ENCODE measurements at places on chromosomes 13 and 19.

GRCh38 chr13:43307921-43308433 lies 284.6 kb downstream of the DNAJC15 start:
- no peak for DNase-seq

- DNase-seq: no peak
These were observed 8.8 kb downstream of the TPT1 start for GRCh38 chr13:45332036-45332830.

DNA sequence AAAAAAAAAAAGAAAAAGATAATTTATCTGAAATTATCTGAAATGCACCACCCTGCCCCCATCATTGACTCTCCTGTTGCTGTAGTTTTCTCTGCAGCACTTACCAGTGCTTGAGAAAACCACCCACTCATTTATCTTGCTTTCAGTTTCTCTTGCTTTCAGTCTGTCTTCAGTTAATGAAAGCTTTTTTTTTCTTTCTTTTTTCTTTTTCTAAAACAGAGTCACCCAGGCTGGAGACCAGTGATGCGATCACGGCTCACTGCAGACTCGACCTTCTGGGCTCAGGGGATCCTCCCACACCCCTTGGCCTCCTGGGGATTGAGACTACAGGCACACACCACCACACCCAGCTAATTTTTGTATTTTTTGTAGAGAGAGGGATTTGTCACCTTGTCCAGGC lies 4.3 kb upstream of the ACP5 start:
- DNase-seq: no peak

DNA sequence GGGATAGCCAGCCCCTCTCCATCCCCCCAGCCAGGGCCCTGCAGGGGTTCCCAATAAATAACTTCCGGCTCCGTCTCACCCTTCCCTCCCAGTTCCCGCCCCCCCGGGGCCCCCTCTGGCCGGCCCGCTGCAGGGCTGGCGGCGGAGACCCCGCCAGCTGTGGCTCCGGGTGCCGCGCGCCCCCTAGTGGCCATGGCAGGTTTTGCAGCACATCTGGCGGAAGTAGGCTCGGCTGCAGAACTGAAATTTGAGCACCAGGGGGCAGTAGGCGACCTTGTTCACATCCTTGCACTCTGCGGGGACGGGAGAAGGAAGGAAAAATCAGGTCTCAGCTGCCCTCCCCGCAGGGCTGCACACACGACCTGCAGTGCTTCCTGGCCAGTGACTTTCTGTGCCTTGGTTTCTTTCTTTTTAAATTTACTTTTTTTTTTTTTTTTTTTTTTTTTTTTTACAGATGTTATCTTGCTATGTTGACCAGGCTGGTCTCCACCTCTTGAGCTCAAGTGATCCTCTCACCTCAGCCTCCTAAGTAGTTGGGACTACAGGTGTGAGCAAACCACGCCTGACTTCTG lies 3.6 kb upstream of the MYO1F start:
- no peak for DNase-seq

- DNase-seq: no peak
These were observed 103.9 kb downstream of the GGACT start for GRCh38 chr13:100484702-100485101.

DNA sequence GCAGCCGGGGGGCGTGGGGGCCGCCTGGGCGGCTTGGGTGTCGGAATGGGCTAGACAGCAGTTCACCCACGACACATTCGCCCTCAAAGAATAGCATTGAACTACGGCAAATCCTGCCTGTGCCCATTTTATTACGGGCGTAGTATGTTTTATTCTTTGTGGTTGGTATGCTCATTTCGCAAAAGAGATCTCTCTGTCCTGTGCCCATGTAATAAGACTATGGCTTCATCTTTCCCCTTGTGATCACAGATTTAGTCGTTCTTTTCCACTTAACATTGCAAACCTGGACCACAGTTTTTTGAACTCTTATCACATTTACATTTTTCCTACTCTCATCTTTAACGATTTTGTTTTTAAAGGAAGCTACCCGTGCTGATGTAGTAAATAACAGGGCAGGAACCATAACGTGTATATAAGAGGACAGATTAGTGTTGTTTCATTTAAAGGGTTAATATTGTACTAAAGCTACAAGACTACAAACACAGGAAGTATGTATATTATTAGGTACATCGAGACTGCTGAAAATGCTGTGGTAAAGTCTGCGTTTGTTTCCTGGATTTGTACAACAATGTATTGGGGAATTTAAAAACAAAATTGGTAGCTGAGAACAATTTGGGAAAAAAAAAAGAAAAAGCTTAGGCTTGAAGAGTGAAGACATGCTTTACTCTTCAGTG lies 3.2 kb upstream of the MYCBP2 start:
- DNase-seq: no peak

- DNase-seq: no peak
These were observed 10.0 kb upstream of the NDUFS7 start for GRCh38 chr19:1373534-1374249.

DNA sequence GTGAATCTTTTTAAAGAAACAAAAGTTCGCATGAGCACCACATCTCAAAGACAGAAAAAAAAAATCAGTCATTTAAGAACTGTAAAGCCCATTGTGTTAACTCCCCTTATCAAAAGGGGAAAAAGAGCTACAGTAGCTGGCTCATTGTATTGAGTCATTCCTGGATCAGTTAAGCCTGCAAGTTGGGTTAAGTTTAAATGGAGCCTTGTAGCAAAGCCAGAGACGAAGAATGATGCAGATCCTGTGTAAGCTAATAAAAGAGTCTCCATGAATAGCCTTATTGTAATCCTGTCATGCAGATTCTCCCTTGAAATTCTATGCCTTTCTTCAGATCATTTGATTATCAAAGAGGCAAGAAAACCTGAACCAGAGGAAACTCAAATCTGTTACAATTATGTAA lies 83.8 kb downstream of the CRYL1 start:
- DNase-seq: no peak

DNA sequence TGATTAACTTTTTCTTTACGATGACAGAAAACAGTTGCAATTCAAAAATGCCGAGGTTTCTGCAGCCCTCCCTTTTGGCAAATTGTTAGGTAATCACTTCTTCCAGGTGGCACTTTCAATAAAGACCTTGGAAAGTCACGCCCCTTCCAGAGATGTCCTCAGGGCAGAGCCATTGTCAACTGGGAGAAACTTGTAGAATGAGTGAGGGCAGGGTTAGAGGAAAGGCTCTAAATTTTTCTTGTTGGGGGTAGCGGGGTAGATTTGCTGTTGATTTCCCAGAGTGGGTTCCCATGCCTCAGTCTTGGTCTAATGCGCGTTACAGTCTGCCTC lies 421.1 kb downstream of the FGF9 start:
- DNase-seq: no peak

DNA sequence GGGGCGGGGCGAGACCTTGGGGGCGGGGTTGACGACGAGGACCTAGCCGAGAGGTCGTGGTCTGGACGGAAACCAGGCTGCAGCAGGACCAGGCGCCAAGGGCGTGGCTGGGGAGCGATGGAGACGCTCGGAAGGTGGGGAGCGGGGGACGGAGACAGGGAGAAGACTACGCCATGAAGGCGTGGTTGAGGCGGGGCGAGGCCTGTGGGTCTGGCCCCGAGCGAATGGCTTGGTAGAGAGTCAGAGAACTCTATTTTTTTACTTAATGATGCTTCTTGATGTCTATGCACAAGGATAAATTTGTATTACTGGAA lies 674 bp upstream of the FBXL12 start:
- no peak for DNase-seq

DNA sequence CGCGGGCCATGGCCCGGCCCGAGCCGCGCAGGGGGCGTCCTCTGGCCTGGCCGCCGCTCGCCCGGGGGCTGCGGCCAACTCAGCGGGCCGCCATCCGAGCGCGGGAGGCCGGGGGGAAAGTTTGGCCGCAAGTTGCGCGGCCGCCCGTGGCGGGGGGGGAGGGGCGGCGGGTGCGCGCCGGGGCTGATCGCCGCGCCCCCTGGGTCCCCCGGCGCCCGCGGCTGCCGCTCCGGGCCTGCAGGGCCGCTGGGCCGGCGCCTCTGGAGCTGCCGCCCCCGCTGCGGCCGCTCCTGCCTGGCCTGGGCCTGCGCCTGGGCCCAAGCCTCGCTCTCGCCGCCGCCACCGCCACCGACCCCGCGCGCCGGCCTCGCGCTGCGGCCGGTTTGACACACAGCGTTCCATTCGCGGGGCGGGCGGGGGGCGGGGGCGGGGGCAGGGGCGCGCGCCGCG lies at the start of gene NR2F6:
TSS of gene NR2F6 (minus strand) at position 385 of the 450 bp plus-strand sequence. CDS start 699 bp downstream, outside the sequence.
- no peak for DNase-seq

GRCh38 chr19:35090506-35091214 lies 25.0 kb upstream of the FXYD3 start:
- peak; percentile 43 for DNase-seq

- no peak for DNase-seq
These were observed at the start of gene SLC15A1 for GRCh38 chr13:98752467-98753290. Gene SLC15A1, minus strand, starts transcription at chr13:98752672. Its CDS starts 74 bp downstream, at chr13:98752598.

DNA sequence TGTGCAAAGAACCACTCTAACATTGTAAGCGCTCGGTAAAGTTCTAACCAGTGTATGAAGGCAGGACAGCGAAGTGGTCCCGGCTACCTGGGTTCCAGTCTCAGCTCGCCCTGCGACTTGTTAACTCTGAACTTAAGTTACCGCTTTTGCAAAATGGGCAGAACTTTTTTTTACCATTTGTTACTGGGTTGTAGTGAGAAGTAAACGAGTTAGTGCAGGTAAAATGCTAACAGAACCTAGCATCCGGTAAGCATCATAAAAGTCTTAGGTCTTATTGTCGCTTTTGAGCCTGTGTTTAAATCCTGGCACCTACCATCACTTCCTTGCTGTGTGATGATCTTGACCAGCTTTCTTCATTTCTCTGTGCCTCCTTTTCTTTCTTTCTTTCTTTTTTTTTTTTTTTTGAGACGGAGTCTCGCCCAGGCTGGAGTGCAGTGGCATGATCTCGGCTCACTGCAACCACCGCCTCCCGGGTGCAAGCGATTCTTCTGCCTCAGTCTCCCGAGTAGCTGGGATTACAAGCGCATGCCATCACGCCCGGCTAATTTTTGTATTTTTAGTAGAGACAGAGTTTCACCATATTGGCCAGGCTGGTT lies 734 bp upstream of the TRMT1 start:
- DNase-seq: no peak

DNA sequence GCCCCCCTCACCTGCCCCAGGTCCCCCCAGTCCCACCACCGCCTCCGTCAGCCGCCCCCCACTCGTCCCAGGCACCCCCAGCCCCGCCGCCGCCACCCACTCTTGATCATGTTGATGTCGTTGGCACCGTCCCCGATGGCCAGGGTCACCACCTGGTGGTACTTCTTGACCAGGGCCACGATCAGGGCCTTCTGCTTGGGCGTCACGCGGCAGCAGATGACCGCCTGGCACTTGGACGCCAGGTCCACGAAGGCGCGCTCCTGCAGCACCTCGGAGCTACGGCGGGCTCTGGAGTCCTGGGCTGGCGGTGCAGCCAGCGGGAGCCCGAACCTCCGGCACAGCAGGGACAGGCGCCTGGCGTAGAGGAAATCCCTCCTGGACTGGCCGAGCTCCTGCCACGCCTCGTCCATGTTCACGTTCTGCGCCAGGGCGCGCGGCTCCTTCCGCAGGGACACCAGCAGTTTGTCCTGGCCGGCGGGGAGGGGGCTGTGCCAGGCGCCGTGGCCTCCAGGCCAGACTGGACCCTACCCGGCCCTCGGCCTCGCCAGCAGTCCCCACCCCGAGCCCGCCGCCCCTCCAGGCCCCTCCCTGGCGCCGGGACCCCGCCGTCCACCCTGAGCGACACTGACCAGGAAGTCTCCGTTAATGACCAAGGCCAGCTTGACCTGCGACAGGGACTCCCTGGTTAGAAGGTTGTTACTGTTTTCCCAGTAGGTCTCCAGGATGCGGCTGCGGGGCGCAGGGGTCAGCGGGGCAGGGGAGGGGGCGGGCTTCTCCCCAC lies 22.6 kb downstream of the ATP8B3 start:
- no peak for DNase-seq

DNA sequence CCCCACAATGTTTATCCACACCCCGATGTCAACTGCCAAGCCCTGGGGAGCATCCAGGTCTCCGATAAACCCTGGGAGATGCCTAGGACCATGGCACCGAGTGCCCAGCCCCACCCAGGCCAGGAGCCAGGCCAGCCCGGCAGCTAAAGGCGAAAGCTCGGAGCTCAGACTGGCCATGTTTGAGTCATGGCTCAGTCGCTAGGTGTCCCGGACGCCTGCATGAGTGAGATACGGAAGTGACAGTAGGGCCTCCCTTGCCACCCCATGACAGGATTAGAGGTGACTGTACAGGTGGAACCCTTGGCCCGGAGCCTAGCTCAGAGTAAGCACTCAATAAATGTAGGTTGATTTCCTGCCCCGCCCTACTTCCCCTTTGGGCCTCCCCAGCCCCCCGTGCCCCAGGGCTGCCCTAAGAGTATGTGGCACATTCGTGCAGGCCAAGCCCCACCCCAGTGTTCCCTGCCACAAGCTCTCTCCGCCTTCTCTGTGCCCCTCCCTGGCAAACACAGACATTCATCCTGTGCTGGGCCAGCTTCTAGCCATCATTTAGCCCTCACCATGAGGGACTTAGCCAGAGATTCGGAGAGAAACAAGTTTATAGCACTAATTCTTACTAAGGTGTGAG lies 5.8 kb upstream of the TPM4 start:
- no peak for DNase-seq

DNA sequence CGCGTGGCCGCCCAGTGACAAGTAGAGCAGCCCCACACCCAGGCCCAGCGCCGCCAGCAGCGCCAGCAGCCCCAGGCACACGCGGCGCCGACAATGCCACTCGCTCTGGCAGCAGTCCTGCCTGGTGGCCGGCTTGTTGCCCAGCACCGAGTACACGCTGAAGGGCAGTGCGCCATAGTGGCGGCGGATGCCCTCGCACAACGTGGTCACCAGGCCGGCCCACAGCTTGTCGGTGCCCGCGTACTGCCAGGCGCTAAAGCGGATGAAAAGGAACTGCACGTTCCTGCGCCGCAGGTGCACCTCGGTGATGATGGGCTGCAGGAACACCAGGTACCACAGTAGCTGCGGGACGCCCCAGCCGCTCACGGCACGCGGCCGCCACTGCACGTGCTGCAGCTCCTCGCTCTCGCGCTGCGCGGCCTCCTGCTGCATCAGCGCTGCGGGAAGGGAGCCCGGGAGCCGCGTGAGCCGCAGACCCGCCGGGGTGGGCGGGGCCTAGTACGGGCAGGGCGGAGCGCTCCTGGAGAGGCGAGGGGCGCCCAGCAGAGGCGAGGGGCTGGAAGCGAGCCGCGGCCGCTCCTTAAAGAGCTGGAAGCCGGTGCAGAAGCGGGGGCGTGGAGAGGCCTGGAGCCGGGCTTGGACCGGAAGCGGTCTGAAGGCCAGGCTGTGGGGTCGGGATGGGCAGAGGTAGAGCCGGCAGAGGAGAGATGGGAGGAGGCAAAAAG lies 7.3 kb downstream of the NKPD1 start:
- no peak for DNase-seq

Data from NCI-H524 treated with DMSO at 0.1 percent for 48 hours (cell line).